Activated CD8-positive, alpha-beta memory T cell treated with anti-CD3 and anti-CD28 coated beads for 24 hours (primary cell): ENCODE measurements at places on chromosomes 11 and 22.

- DNase-seq: no peak
Observed at GRCh38 chr11:41320238-41320637, 139.2 kb downstream of the LRRC4C start.

- DNase-seq: no peak
Observed at GRCh38 chr11:111362887-111363411, 16.1 kb downstream of the POU2AF1 start.

GRCh38 chr22:26271427-26271826 lies 102.2 kb downstream of the SEZ6L start:
- DNase-seq: no peak

DNA sequence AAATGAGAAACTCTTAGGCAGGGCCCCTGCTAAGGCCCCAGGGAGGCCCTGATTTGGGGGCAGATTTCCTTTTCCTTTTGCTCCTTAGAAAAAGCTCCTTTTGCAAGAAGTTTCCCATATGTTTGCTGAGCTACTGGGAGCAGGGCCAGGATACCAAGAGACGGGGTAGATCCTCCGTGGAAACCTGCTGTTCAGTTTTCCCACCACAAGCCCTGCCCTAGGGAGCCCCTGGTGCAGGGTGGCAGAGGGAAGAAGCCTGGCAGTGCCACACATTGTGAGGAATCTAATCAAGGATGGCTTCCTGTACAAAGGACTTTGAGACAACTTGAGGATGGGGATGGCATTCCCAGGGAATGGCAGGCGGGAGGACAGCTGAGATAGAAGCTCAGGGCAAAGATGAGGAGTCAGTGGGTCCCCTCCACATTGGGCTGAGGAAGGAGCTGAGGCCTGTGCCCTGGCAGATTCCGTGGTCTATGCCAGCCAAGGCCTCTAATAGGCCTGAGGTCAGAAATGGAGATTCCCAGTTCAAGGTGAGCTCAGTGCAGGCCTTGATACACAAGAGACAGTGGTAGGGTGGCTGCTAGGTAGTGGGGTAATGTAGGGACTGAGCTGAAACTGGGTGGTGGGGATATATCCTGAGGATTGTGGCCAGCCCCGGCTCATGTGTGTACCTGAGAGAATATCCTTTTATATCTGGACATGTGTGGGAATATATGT lies 15.0 kb downstream of the TUB start:
- peak; percentile 43 for DNase-seq

- no peak for DNase-seq
Observed at GRCh38 chr11:23988381-23989006, 508.4 kb upstream of the LUZP2 start.

- peak; percentile 66 for DNase-seq
Observed at GRCh38 chr22:37310075-37310606, 27.8 kb downstream of the CYTH4 start.
